Epithelial cell of umbilical artery (primary cell): ENCODE measurements at places on chromosomes 2 and 18. TPM values are rescaled to one million over a fixed set of nuclear protein-coding genes. Genes with fewer than 3 reads are reported as not detected.

Gene AQP12A
- not detected in 2 replicates for total RNA-seq

Gene NBEAL1
- total RNA-seq, result 14.9 and 17.0 TPM in 2 replicates

Gene ZSWIM2
- not detected in 2 replicates for total RNA-seq

Gene UGT1A7
- not detected in 2 replicates for total RNA-seq

Gene STK11IP
- 5.8 and 7.3 TPM in 2 replicates for total RNA-seq

Gene LIMS3
- 5.5 and 11.4 TPM in 2 replicates for total RNA-seq

Gene REEP1
- under 0.01 TPM in 1 of 2 replicates, not detected in the other for total RNA-seq

Gene FBLN7
- 1.8 and 1.9 TPM in 2 replicates for total RNA-seq

Gene LINC00305
- total RNA-seq, result not detected in 2 replicates

Gene POTEC
- not detected in 2 replicates for total RNA-seq

Gene CCDC102B
- total RNA-seq, result 3.0 and 9.1 TPM in 2 replicates

Gene CBLN2
- 1.3 and 5.9 TPM in 2 replicates for total RNA-seq

Gene IL1RN
- total RNA-seq, result not detected in 2 replicates

Gene BOK
- total RNA-seq, result 34.4 and 43.9 TPM in 2 replicates

Gene SOX11
- under 0.01 TPM in 2 replicates for total RNA-seq

Gene NGEF
- under 0.01 TPM in 1 of 2 replicates, not detected in the other for total RNA-seq

Gene CNTNAP5
- not detected in 2 replicates for total RNA-seq

Gene ABCB11
- total RNA-seq, result 0.65 and 1.1 TPM in 2 replicates

Gene TUBB6
- 751 and 1,281 TPM in 2 replicates for total RNA-seq

Gene HOXD11
- not detected in 2 replicates for total RNA-seq

Gene GALNT1
- 355 and 477 TPM in 2 replicates for total RNA-seq

Gene KCTD1
- total RNA-seq, result 9.7 and 10.6 TPM in 2 replicates

Gene KCNE4
- total RNA-seq, result 0.30 and 0.32 TPM in 2 replicates

Gene KCNG2
- total RNA-seq, result not detected in 2 replicates

Gene SCYGR4
- not detected in 2 replicates for total RNA-seq

Gene DNER
- total RNA-seq, result under 0.01 TPM in 1 of 2 replicates, not detected in the other

Gene ADCYAP1
- not detected in 2 replicates for total RNA-seq

Gene NOSTRIN
- under 0.01 and 0.15 TPM in 2 replicates for total RNA-seq

Gene RNU2-63P
- 15.6 and 88.5 TPM in 2 replicates for total RNA-seq

Gene SPHKAP
- under 0.01 TPM in 1 of 2 replicates, not detected in the other for total RNA-seq
